ENCODE measurements at places on chromosomes 7 and 10.

DNA sequence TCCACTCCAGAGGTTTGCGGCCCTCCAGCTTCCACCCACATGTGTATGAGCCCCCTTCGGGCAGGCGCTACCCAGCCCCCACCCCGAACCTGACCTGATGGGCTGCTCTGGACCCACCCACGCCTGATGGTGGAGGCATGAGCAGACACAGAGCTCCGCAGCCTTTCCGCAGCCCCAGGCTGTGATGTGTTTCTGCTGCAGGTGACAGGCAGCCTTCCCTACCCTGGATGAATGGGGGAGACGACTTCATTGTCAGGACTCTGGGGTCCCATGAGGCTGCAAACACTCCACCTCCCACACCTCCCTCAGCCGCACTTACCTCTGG, 61.2 kb downstream of the OAT start:
- DNase-seq, result no peak

GRCh38 chr7:20236790-20237189, 19.6 kb upstream of the MACC1 start:
- no peak for DNase-seq

- no peak for DNase-seq
Measured at GRCh38 chr10:28581916-28582315, 49.0 kb downstream of the WAC start.

- no peak for DNase-seq
Measured at GRCh38 chr10:6841761-6842160, 261.7 kb upstream of the PRKCQ start.

GRCh38 chr7:151900986-151901621, 24.2 kb upstream of the PRKAG2 start:
- no peak for DNase-seq

GRCh38 chr10:22479419-22479818, 134.1 kb downstream of the SPAG6 start:
- DNase-seq, result no peak

All from lower lobe of right lung (tissue), 2 donors.